ENCODE measurements at places on chromosomes 7 and 10.

DNA sequence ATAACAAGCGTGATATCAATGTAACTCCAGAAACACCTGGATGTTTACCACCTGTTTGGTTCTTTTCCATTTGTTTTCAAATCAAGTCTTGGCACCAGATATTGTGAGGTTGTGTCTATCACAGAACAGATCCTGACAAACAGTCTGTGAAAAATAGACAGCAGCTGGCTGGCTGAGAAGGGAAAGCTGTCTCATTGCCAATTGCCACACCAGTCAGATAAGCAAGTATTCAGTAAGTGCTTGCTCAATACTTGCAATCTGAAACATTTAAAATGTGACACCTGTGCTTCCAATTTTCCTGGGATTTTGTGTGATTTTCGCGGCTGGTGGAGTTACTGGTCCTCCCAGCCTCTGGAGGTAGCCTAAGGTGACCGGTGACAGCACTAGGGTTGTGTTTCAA is 147.9 kb upstream of the MYO3A start:
- no peak for DNase-seq

- DNase-seq: no peak
Measured at GRCh38 chr7:155515318-155515717, 31.0 kb downstream of the CNPY1 start.

- no peak for DNase-seq
Measured at GRCh38 chr10:79943871-79944270, 5.0 kb downstream of the SFTPD start.

DNA sequence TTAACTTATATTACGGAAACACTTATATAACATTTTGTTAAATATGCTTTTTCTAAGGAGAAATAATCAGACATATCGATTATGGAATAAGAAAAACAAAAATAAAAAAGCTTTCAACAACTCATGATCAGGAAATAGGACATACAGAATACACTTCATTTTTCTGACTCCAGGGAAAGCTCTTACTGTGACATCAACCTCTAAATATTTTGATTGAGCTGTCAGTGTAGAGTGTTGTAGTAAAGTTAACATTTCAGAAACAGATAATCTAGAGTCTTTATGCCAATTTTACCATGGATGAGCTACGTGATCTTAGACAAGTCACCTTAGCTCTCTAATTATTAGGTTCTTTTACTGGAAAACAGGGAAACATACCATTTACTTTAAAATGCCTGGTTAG is 218.9 kb upstream of the SORCS1 start:
- DNase-seq: no peak

GRCh38 chr10:48450233-48450740 is 143.8 kb downstream of the MAPK8 start:
- DNase-seq: no peak

DNA sequence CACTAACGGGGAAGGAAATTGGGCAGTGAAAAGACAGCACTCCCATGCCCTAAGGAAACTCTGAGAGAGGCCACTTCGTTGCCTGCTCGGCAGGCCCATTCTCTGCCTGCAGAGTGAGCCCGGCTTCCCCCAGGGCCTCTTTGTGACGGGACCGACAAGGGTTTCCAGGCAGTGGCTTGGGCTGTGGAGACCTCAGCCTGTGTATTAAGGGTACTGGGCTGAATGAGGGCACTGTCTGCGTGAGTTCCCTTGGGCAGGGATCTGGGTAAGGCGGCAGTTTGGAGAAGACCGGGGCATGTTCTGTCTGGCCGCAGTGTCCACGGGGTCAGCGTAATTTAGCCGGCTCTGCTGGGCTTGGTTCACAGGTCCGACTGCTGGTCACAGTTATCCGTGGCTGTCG is 237.2 kb downstream of the MGMT start:
- no peak for DNase-seq

DNA sequence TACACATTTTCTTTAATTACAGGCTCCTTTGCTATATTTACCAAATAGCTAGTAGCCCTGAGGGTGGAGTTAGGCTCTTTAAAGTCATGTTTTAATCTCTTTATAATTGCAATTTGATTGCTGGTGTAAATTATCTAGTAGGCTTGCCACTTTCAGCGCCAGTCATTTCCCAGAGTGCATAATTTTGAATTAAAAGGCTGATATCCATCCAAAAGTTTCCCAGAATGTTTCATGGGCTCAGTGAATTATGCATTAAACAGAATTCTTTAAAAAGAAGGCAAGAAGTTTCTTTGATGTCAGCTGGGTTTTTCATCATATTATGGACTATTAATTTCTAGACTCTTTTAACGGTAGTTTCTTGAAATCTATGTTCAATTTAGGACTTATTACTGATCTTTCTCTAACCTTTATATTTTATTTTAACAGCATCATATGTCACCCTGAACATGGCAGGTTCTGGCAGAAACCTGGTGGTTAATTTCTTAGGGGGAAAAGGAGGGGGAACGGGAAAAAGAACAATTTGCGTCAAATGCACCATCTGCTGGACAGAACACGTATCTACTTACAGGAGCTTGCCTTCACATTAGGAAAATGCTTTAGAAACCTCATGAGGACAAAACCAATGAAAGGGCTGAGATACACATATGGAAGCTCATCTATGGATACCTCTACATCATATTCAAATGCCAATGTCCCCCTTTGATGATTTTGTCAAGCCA is 171.1 kb downstream of the GRM3 start:
- DNase-seq: no peak

DNA sequence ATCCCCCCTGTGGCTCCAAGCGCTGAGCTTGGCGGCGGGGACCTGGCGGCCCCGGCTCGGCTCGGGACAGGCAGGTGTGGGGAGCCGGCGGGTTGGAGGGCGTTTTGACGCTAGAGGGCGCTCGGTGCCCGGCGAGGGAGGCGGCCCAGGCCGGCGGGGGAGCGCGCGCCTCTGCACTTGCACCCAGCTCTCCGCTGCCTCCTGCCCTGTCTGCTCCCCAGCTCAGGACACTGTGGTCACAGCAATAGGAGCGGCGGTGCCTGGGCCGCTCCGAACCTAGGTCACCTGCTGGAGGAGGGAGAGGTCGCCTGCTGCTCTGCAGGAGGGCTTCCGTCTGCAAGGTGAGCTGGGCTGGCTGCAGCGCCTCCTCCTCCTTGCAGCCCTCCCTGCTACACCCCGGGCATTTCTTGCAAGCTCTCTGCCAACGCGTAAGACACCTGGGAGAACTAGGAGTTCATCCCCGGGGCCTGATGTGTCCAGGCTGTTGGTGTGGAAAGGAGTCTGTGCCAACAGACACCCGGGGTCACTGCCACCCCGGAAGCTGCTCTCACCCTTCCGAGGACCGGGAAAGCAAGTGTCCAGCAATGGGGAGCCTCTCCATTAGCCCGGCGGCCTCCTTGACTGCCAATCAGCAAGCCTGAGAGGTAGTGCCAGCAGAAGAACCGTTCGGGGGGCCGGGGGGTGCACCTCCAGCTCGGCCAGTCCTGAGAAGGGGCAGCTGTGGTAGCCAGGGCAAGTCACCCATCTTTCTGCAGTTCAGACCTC is 620.4 kb downstream of the GALNT17 start:
- no peak for DNase-seq

- no peak for DNase-seq
Measured at GRCh38 chr10:16788125-16788524, 29.1 kb downstream of the RSU1 start.

- no peak for DNase-seq
Measured at GRCh38 chr7:158281441-158281840, 306.2 kb downstream of the PTPRN2 start.

GRCh38 chr10:30556189-30556588 is 73.4 kb downstream of the LYZL2 start:
- DNase-seq: no peak

- DNase-seq: no peak
Measured at GRCh38 chr10:120431251-120431651, 25.8 kb upstream of the PLPP4 start.

- no peak for DNase-seq
Measured at GRCh38 chr10:78937800-78938694, 130.7 kb upstream of the ZMIZ1 start.

GRCh38 chr10:113169853-113170460 is 219.9 kb downstream of the TCF7L2 start:
- no peak for DNase-seq

GRCh38 chr10:115049960-115050359 is 43.2 kb upstream of the ATRNL1 start:
- DNase-seq: no peak

GRCh38 chr7:128080169-128080568 is 48.9 kb upstream of the LRRC4 start:
- DNase-seq: no peak

DNA sequence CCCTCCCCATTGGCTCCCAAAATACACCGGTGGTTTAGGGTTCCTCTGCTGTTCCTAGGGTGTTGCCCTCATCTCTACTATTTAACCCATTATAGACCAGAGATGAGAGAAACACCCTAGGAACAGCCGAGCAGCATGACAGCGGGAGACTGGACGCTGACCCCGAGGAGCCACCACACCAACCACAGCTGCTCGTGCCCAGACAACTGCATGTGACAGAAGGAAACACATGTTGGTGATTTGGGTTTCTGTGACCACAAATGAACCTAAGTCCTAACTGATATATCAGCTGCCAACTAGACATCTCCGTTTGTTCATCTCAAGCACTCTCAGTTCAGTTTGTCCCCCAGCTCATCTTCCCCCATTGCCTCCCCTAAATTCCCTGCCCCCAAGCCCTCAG is 13.4 kb downstream of the CFAP43 start:
- DNase-seq: no peak

GRCh38 chr7:149604521-149604920 is 106.9 kb upstream of the ZNF746 start:
- DNase-seq: no peak

- no peak for DNase-seq
Measured at GRCh38 chr7:5610500-5611186, 170.8 kb downstream of the RNF216 start.

- DNase-seq: no peak
Measured at GRCh38 chr7:70474639-70475234, 657.2 kb upstream of the GALNT17 start.

DNA sequence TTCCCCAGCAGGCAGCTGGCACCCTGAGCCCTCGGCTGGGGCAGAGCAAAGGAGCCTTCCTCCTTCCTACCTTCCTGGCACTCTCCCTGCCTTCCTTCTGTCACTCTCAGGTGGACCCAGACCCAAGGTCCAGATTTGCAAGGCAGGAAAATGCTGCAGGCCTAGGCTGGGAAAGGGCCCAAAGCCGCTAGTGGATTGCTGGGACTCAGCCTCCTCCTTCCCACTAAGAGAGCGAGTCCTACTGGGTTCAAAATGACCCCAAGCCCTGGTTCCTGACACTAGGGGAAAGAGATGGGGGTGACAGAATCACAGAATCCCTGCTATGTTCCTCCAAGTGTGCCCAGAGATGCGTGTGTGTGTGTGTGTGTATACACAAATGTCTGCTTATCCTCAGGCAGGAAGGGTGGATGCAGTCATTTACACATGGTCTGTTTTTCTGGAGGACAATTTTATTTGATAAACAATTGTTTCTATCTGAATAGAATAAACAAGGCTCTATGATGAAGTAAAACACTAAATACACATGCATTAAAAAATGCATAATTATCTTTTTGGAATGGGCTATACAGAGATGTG is 1.3 kb upstream of the PLAU start:
- no peak for DNase-seq

GRCh38 chr10:85927952-85928665 is 438.5 kb downstream of the GRID1 start:
- no peak for DNase-seq

GRCh38 chr7:12715372-12716133 is 28.1 kb downstream of the ARL4A start:
- peak; percentile 62 for DNase-seq

DNA sequence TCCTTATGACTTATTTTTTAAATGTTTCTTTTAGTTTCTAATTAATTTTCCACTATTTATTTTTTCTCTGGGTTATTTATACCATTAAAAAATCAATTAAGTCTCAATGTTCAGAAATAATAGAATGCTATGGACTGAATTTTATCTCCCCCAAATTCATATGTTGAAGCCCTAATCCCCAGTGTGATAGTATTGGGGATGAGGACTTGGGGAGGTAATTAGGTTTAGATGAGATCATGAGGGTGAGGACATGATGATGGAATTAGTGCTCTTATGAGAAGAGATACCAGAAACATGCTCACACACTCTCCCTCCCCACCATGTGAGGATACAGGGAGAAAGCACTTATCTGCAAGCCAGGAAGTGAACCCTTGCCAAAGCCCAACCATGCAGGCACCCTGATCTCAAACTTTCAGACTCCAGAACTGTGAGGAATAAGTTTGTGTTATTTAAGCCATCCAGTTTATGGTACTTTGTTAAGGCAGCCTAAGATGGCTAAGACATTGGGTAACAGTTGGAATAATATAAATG is 202.6 kb downstream of the MDFIC start:
- DNase-seq: no peak

GRCh38 chr7:774161-775109 is 47.4 kb upstream of the PRKAR1B start:
- no peak for DNase-seq

DNA sequence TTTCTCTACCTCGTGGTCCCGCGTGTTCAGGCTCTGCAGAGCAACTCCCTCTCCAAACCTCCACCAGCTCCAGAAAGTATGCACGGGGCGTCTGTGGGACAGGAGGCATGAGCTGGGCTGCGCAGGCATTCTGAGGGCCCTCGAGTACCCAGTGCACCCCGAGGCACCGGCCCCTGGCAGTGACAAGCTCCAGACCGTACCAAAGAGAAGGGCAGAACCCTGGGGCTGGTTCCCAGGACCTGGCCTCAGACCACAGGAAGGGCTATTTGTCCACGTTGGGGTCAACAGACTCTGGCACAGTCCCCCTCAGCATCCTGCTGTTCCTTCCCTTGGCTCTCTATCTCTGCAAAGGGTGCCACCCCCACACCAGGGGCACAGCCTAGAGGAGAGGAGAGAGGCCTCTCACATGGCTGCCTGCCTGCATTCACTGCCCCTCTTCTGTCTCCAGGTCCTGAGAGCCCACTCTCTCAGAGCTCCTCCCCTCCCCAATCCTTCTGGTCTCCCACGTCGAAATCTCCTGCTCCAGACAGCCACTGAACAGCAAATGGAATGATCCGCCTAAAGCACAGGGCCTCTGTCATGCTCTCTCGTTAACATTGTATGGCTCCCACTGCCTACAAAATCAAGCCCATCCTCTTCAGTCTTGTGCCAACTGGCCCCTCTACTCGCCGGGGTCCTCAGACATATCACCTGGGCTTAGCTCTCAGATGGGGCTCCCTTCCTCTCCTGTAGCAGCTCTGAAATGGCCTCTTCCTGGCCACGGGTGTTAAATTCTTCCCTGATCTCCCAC is 96.3 kb downstream of the OAT start:
- DNase-seq: no peak

DNA sequence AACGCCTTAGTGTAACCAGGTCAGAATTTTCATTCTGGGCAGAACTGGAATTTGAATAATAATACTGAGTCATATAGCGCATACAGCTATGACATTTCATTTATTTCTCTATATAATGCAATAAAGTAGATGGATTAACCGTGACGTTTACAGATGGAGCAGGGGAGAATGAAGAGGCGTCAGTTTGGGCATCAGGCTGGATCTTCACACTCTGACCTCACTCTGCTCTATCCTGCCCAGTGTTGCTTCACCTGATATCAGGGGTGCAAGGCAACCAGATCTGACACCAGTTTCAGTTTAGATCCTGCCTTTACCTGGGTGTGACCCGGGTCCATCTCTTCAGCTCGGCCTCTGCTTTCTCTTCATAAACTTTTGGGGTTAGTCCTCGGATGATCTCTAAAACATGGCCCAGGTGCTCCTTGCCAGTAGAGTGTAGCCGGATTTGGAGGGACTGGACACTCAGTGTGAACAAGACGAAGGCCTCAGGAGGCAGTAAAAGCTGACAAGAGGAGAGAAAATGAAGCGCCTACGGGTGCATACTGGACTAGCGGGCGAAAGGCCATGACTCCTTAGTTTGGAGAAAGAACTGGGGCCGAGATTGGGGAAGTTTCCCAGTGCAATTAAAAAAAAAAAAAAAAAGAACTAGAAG is 1.4 kb upstream of the ZYX start:
- no peak for DNase-seq

Data from GM04504 (cell line).